Lower lobe of right lung (tissue), 2 donors: ENCODE measurements at places on chromosomes 16 and 17. TPM values are rescaled to one million over a fixed set of nuclear protein-coding genes. Genes with fewer than 3 reads are reported as not detected.

HBM gene
- total RNA-seq: not detected

SLC12A3 gene
- total RNA-seq: not detected

TBC1D3I gene
- total RNA-seq: 1.1 TPM

RPH3AL gene
- total RNA-seq: 38.7 TPM

LITAFD gene
- not detected for total RNA-seq

MT2A gene
- 223 TPM for total RNA-seq

VAT1L gene
- total RNA-seq: 0.38 TPM

DUS1L gene
- total RNA-seq: 85.1 TPM

CA4 gene
- 72.8 TPM for total RNA-seq

ACE gene
- total RNA-seq: 90.7 TPM

DNA sequence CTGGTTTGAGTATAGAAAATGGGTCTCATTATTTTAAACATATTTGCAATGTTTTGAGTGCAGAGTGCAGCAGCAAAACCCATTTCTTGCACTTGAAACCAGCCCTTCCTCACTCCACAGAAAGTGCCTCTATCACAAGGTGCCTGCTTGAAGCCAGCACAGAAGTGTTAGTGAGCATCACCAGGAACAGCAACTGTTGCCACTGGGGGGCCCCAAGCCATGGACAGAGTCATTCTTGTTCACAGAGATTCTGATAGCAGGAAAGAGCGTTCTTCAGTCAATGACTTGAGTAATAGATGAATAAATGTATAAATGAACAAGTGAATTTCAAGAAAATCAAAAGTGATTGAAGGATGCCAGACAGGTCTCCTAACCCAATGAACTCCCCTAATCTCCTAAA, 45.6 kb downstream of the CHD9NB start:
- H3K27ac ChIP-seq: no peak overlapping the region
- no peak overlapping the region for H3K4me3 ChIP-seq
- H3K4me1 ChIP-seq: no peaks in the 10 kb centered on the region

DNA sequence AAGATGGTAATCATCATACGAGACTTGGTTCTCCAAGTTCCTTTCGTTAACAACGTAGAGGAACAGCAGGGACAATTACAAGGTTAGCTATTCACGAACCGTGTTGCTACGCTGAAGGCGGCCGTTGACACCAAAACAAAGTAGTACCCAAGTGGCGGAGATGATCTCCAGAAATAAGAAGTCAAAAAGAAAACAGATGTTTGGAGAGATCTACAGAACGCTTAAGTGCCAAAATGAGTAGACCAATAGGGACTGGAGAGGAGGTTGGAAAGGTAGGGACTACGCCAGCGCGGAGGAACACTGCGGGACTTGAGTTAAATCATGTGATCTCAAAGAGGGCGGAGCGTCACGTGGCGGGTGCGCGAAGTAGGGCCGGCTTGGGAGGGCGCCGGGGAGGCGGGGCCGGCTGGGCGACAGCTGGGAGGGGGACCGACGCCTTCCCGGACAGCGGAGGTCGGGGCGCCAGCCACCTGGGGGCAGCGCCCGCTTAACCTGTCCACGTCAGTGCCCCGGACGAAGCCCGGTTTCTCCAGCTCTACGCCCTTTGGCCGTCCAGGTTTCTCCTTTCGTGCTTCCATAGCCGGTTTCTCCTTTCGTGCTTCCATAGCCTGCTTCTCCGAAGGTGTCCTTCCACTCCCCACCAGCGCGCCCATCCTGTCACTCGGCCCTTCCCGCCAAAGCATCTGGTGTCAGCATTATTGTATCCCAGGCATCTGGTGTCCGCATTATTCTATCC, 636 bp upstream of the GABARAP start:
- peak; percentile 97 for DNase-seq
- H3K36me3 ChIP-seq: peaks cover 54% of the 10 kb centered on the region
- peak overlapping the region; percentile 96 for H3K27ac ChIP-seq
- no peaks in the 10 kb centered on the region for H3K27me3 ChIP-seq
- peaks cover 29% of the 10 kb centered on the region for H3K4me1 ChIP-seq

GRCh38 chr16:63922560-63922959, 1199.3 kb downstream of the CDH11 start:
- no peak overlapping the region for H3K27ac ChIP-seq
- no peaks in the 10 kb centered on the region for H3K4me1 ChIP-seq
- DNase-seq: no peak
- H3K27me3 ChIP-seq: no peaks in the 10 kb centered on the region
- no peaks in the 10 kb centered on the region for H3K36me3 ChIP-seq
- H3K4me3 ChIP-seq: no peak overlapping the region

DNA sequence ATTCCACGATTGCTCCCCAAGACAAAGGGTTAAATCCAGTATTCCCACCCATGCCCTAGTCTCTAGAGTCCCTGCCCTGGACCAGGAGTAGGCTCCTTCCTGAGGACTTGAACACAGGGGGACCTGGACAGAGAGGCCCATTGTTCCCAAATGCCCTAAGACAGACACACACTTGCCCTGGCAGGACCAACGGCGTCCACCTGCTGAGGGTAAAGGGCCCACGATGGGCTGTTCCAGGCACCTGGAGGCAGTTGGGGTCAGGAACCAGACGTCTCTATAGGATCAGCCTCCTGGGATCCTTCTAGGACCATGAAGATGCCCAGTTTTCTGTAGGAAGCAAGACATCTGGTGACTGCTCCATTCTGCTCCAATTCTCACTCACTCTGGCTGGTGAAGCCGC, 39.3 kb downstream of the TNFRSF13B start:
- H3K4me3 ChIP-seq: no peak overlapping the region
- no peak for DNase-seq
- no peaks in the 10 kb centered on the region for H3K27me3 ChIP-seq
- no peak overlapping the region for H3K27ac ChIP-seq
- no peaks in the 10 kb centered on the region for H3K4me1 ChIP-seq

- DNase-seq: no peak
- H3K27me3 ChIP-seq: no peaks in the 10 kb centered on the region
- H3K4me1 ChIP-seq: peaks cover 9% of the 10 kb centered on the region
- H3K4me3 ChIP-seq: no peak overlapping the region
Observed at GRCh38 chr16:81816793-81817210, 37.7 kb downstream of the PLCG2 start.

DNA sequence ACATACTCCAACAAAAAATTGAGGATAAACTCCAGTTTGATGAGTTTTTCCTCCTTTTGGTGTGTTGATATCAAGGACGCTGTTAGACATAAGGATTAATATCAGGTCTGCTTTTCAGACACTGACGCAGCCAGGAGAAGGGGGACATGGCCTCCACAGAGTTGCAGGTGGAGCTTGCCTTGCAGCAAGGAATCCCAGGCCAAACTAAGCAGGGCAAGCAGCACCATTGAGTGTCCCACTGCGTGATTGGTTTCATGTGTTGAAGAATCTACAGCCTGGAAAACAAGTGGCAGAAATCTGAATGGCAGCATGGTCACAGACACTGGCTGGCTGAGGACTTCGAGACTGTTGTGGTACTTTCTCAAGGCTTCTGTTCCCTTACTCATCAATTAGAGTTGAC, 777.6 kb downstream of the KCNJ18 start:
- no peaks in the 10 kb centered on the region for H3K36me3 ChIP-seq
- H3K4me3 ChIP-seq: no peak overlapping the region
- H3K27ac ChIP-seq: no peak overlapping the region
- no peaks in the 10 kb centered on the region for H3K4me1 ChIP-seq
- H3K27me3 ChIP-seq: no peaks in the 10 kb centered on the region

- H3K4me3 ChIP-seq: no peak overlapping the region
- H3K4me1 ChIP-seq: peaks cover 79% of the 10 kb centered on the region
- DNase-seq: peak; percentile 79
- H3K36me3 ChIP-seq: no peaks in the 10 kb centered on the region
- no peaks in the 10 kb centered on the region for H3K27me3 ChIP-seq
Observed at GRCh38 chr17:17108451-17109049, 66.3 kb downstream of the MPRIP start.

DNA sequence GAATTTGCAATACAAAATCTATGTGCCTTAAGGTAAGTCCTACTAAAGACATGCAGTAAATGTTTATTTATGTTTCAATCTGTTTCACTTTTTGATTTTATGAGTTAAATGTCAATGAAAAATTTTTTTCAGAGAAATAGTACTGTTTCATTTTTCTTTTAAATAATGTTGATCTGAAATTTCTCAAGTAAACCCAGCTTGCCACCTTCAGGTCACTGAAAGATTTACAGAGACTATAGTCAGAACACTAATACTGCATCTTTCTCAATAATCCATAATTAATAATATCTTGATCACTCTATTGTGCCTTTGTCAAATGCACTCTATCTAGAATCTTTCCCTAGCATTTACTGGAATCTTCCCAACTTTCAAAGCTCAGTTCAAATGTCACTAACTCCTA, 6.5 kb upstream of the DHX40 start:
- H3K36me3 ChIP-seq: no peaks in the 10 kb centered on the region
- H3K4me1 ChIP-seq: no peaks in the 10 kb centered on the region

DNA sequence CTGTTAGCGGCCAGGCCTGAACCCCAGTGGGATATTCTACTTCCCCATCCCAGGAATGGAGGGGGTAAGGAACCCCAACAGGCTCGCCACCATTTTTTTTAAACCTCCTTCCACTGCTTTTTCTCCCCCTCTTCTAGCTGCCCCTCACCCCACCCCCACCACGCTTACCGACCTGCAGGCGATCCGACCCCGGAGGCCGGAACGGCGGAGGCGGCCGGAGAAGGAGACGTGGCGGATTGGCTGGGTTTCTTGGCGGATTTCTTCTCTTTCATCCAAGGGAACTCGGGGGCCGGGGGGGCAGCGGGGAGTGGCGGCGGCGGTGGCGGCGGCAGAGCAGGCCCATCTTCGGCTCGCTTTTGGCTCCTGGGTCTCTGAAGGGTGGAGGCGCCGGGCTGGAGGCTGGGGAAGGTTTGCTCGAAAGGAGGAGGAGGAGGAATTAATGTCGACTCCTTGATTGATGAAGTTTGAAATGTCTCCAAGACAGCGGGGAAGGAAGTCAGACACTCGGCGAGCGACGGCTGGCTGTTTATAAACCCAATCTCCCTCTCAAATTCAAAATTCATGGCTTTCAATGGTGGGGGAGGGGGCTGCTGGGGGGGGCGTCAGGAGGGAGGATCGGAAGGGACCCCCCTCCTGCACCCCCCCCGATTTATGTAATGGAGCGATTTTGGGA, 424 bp downstream of the HOXB2 start:
- H3K4me1 ChIP-seq: peaks cover 24% of the 10 kb centered on the region
- H3K36me3 ChIP-seq: no peaks in the 10 kb centered on the region
- peak; percentile 73 for DNase-seq
- H3K27ac ChIP-seq: peak overlapping the region; percentile 86
- H3K27me3 ChIP-seq: peaks cover 73% of the 10 kb centered on the region

GRCh38 chr17:79315358-79316105, 240.9 kb downstream of the ENGASE start:
- H3K27ac ChIP-seq: no peak overlapping the region
- no peak overlapping the region for H3K4me3 ChIP-seq
- H3K4me1 ChIP-seq: no peaks in the 10 kb centered on the region
- no peaks in the 10 kb centered on the region for H3K36me3 ChIP-seq

- H3K4me1 ChIP-seq: peaks cover 16% of the 10 kb centered on the region
- no peak overlapping the region for H3K27ac ChIP-seq
- H3K4me3 ChIP-seq: no peak overlapping the region
- peaks cover 22% of the 10 kb centered on the region for H3K27me3 ChIP-seq
Observed at GRCh38 chr16:27450196-27450549, 48.2 kb downstream of the IL21R start.

- H3K27ac ChIP-seq: peak overlapping the region; percentile 95
- peaks cover 25% of the 10 kb centered on the region for H3K36me3 ChIP-seq
- H3K27me3 ChIP-seq: no peaks in the 10 kb centered on the region
Observed at GRCh38 chr16:30875871-30876801, 17.7 kb downstream of the BCL7C start.

DNA sequence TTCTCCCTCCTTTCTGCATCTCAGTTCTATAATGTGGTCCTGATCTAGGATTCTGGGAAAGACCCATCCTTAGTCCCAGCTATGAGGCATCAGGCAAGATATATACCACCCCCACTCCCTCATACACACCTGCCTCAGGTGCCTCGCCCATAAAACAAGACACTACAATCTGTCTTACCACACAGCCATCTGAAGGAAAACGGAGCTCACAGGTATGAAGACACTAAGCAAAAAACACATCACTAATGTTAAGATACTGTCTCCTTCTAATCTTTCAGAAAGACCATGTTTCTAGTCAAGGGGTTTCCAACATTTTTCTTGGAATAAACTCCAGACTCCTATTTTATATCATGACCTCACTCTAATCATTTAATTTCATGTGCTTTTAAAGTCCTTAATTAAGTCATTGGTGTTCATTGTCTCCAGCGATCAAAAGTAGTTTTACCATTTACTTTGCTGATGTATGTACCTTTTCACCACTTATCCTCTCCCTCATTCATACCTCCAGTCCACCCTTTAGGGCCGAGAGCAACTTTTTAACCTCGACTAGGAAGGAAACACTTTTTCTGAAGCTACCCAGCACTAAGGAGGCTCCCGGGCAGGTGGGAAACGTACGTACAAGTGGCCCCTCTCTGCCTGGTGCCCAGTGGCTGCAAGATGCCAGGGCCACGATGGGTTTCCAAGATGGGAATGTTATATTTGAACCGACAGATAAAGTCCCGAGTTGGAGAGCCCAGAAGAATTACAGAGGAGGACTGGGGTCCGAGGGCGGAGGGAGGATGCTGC, 979 bp downstream of the MAP3K14 start:
- no peaks in the 10 kb centered on the region for H3K36me3 ChIP-seq
- peak overlapping the region; percentile 96 for H3K27ac ChIP-seq
- DNase-seq: no peak
- H3K4me3 ChIP-seq: peak overlapping the region; percentile 80
- H3K4me1 ChIP-seq: peaks cover 69% of the 10 kb centered on the region

DNA sequence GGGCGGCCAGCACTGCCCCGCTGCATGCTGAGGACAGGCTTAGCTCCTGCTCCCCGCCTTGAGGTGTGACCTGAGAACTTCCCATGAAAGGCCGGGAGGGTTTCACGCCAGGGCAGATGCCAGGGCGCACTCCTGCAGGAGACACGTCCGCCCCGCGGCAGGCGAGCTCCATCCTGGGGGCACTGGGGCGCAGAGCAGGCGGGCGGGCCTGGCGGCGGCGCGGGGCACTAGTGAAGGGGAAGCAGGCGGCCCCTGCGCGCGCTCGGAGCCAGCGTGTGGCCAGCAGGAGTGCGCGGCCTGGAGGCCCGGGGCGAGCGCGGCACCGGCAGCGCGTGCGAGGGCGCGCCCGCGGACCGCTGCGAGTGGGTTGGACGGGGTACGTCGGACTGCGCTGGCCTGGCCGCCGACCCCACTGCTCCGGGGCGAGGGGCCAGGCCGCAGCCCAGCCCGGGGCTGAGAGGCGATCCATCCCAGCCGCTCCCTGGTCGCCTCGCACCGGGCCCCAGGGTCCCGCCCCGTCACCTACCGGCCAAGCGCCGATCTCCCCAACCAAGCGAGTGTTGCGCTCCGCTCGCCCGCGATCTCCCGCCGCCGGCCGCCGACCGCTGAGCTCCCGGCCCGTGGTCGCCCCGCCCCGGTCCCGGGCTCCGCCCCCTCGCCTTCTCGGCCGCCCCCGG, at the start of gene MAP3K14:
Gene MAP3K14 (minus strand): TSS at position 587 of the 677 bp plus-strand sequence. CDS start 26,275 bp downstream, outside the sequence.
- H3K4me3 ChIP-seq: peak within 1 kb of the TSS; percentile 80
- no peaks in the 10 kb centered on the region for H3K27me3 ChIP-seq
- peak within 1 kb of the TSS; percentile 96 for H3K27ac ChIP-seq
- H3K4me1 ChIP-seq: peaks cover 67% of the 10 kb centered on the region
- H3K36me3 ChIP-seq: no peaks in the 10 kb centered on the region
